ENCODE measurements at places on chromosomes 1 and 21.

- H3K27ac ChIP-seq: no peak overlapping the region
- H3K4me3 ChIP-seq: no peak overlapping the region
- no peak for DNase-seq
- peaks cover 22% of the 10 kb centered on the region for H3K4me1 ChIP-seq
- no peaks in the 10 kb centered on the region for H3K36me3 ChIP-seq
Measured at GRCh38 chr1:59972216-59972927, 45.8 kb upstream of the CYP2J2 start.

DNA sequence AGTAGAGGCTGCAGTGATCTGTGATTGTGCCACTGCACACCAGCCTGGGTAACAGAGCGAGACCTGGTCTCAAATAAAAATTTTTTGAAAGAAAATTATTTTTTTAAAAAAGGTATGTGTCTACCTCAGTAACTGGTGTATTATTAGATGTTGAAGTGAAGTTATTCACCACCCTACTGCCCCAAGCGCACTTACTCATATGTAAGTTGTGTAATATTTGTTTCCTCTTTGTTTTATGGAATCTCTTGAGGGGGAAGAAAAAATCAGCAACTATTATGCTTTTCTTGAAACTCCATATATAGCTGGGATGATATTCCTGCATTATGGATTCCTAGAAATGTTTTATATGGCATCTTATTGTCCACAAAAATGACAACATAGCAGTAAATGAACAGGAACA lies 21.3 kb downstream of the RBM15 start:
- no peak for DNase-seq
- H3K36me3 ChIP-seq: peaks cover 15% of the 10 kb centered on the region
- H3K4me3 ChIP-seq: no peak overlapping the region

GRCh38 chr1:159771127-159771895 lies 9.5 kb upstream of the DUSP23 start:
- no peak overlapping the region for H3K4me3 ChIP-seq
- H3K4me1 ChIP-seq: no peaks in the 10 kb centered on the region
- DNase-seq: no peak
- no peaks in the 10 kb centered on the region for H3K27me3 ChIP-seq
- H3K27ac ChIP-seq: no peak overlapping the region

DNA sequence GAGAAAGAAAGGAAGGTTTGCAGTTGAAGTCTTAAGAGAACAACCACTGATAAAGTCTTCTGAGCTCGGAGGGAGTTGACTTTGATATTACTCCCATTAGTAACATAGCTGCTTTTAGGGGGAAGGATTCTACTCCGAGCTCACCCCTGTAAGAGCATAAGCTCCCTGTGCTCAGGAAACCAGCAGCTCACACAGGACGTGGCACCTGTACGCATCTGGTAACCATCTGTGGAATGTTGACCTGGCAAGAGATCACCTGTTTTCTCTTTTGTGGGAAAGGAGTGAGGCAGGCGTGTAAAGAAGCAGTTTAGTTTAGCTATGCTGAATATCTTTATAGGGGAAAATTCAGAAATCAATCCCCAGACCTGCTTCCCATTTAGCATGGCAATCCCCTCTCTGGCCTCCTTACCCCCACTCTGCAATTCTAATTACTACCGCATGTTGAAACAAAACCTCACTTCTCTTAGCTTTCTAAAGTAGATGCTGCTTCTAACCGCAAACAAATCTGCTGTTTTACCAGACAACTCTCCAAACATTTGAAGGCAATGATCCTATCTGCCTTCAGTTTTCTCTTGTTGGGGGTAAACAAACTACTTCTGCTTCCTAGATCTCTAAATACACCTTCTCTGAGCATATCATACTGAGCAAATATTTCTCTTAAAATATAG lies 121.8 kb upstream of the KCNK1 start:
- no peak overlapping the region for H3K4me3 ChIP-seq
- H3K27ac ChIP-seq: no peak overlapping the region
- H3K27me3 ChIP-seq: no peaks in the 10 kb centered on the region
- no peaks in the 10 kb centered on the region for H3K4me1 ChIP-seq

DNA sequence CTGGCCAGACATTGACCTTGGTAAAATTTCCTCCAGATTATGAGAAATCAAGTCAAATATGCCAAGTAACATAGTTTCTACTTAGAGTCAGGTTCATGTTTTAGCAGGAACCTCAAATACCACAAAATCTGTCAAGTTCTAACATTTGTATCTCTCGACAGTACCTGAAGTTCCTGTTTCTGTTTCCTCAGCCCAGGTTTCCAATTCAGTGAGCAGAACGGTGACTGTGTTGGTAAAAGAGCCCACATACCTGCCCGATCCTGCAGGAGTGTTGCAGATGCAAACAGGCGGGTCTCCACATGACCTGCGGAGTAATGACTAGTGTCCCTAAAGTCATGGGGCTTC lies 57.9 kb upstream of the LGALS8 start:
- peaks cover 3% of the 10 kb centered on the region for H3K4me1 ChIP-seq
- no peaks in the 10 kb centered on the region for H3K27me3 ChIP-seq
- H3K27ac ChIP-seq: no peak overlapping the region
- no peak for DNase-seq
- no peaks in the 10 kb centered on the region for H3K36me3 ChIP-seq
- no peak overlapping the region for H3K4me3 ChIP-seq

DNA sequence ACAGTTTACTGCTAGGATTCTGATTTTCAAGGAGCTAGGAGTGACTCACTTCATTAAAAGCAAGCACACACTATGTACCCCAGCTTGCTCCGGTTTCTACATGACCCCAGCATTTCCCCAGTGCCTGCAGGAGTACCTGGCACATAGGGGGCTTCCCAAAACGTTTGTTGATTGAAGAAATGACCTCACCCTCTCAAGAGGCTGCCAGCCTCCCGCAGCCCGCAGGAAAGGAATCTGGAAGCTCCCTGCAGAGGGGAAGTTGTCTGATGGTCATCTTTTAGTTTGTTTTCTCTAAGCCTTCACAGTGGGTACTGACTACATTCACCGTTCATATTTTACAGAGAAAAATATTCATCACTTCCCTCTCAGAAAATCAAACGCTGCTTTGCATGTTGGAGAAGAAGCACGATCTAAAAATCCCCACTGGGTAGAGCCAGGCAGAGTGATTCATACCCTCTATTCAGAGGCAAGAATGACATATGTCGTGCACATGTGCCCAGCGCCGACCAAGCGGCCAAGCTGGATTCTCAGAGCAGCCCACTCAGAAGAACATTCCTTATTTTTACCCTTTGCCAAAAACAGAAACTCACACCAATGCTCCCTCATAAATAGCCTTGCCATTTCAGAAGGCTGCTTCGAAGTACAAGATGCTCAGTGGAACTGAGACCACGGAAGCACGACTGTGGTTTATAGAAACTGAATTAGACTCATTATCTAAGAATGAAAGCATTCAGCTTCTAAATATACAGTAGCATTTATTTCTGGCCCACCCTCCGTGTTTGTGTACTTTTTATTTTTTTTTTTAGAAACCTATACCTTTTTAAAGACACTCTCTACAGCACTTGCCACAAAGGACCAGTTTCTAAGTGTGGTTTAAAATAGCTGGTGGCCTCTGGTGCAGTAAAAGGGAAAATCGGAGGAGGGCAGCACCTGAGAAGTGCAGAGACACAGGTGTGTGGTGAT lies 143.2 kb downstream of the MIS18A start:
- H3K27me3 ChIP-seq: no peaks in the 10 kb centered on the region
- H3K4me1 ChIP-seq: no peaks in the 10 kb centered on the region
- no peaks in the 10 kb centered on the region for H3K36me3 ChIP-seq
- H3K27ac ChIP-seq: no peak overlapping the region

- no peaks in the 10 kb centered on the region for H3K4me1 ChIP-seq
- no peak overlapping the region for H3K27ac ChIP-seq
- DNase-seq: no peak
- no peaks in the 10 kb centered on the region for H3K27me3 ChIP-seq
- no peak overlapping the region for H3K4me3 ChIP-seq
Measured at GRCh38 chr1:241888232-241888631, 40.2 kb downstream of the EXO1 start.

GRCh38 chr1:64163970-64164369 lies 39.5 kb upstream of the UBE2U start:
- no peaks in the 10 kb centered on the region for H3K27me3 ChIP-seq
- DNase-seq: no peak
- H3K4me1 ChIP-seq: peaks cover 4% of the 10 kb centered on the region
- H3K27ac ChIP-seq: no peak overlapping the region
- H3K36me3 ChIP-seq: no peaks in the 10 kb centered on the region

DNA sequence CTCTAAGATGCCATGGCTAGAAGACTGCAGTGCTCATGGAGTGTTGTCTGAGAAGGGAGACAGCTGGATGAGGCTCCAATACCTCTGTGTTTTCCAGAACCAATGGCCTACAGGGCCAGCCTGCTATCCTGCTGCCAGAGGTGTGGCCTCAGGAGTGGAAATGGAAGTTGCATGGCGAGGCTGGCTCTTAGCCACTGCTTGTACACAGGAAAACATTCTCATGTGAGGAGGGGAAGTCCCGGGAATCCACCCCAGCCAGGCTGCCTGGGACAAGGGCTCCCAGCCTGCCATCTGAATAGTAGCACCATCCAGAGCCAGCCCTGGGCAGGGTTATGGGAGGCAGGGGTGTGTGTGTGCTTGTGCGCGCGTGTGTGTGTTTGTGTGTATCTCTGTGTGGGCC lies 56.5 kb downstream of the SDC3 start:
- no peak overlapping the region for H3K4me3 ChIP-seq
- no peaks in the 10 kb centered on the region for H3K36me3 ChIP-seq
- no peaks in the 10 kb centered on the region for H3K4me1 ChIP-seq
- H3K27ac ChIP-seq: no peak overlapping the region
- no peaks in the 10 kb centered on the region for H3K27me3 ChIP-seq

GRCh38 chr1:15414445-15414983 lies 4.8 kb downstream of the EFHD2 start:
- H3K27me3 ChIP-seq: no peaks in the 10 kb centered on the region
- no peak overlapping the region for H3K27ac ChIP-seq
- no peak overlapping the region for H3K4me3 ChIP-seq
- H3K4me1 ChIP-seq: peaks cover 31% of the 10 kb centered on the region

- DNase-seq: no peak
- no peaks in the 10 kb centered on the region for H3K4me1 ChIP-seq
- H3K27me3 ChIP-seq: no peaks in the 10 kb centered on the region
- no peaks in the 10 kb centered on the region for H3K36me3 ChIP-seq
- H3K4me3 ChIP-seq: no peak overlapping the region
Measured at GRCh38 chr1:223479261-223479660, 86.0 kb downstream of the CCDC185 start.

- H3K36me3 ChIP-seq: peaks cover 17% of the 10 kb centered on the region
- no peaks in the 10 kb centered on the region for H3K4me1 ChIP-seq
- DNase-seq: no peak
Measured at GRCh38 chr1:224312025-224312424, 17.9 kb downstream of the NVL start.

DNA sequence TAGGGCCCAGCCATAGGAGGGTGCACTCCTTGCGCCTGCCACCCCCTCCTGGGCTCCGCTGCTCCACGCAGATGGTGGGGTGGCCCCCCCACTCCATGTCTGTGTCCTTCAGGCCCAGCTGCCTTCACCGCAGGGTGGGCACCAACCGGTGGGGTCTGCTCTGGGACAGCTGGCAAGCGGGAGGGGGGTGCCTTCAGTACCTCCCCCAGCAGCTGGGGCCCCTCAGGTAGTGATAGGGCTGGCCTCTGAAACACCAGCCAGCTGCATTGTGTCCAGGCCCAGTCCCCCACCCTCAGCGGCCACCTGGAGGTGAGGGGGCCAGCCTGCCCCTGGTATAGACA lies 360 bp downstream of the GJC2 start:
- no peaks in the 10 kb centered on the region for H3K27me3 ChIP-seq
- peaks cover 16% of the 10 kb centered on the region for H3K4me1 ChIP-seq
- H3K36me3 ChIP-seq: peaks cover 61% of the 10 kb centered on the region
- DNase-seq: no peak

DNA sequence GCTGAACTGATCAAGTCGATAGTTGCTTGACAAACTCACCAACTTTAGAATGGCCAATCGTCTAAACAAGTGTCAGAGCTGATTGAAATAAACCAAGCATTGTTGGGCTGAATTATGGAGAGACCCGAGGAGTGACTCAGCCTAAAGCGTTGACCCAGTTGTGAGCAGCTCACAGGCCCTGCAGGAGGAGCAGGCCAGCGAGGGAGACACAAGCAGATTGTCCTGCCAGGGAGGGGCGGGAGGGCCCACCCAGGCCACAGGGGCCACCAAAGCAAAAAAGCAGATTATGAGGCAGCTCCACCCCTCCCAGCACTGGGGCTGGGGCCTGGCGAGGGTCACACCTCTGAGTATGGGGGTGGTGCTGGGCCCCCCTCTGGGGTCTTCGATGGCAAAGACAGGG lies 10.1 kb upstream of the MATN1 start:
- no peak overlapping the region for H3K27ac ChIP-seq
- no peaks in the 10 kb centered on the region for H3K4me1 ChIP-seq
- no peak overlapping the region for H3K4me3 ChIP-seq
- peaks cover 59% of the 10 kb centered on the region for H3K36me3 ChIP-seq

- no peaks in the 10 kb centered on the region for H3K36me3 ChIP-seq
- H3K4me3 ChIP-seq: no peak overlapping the region
- peaks cover 3% of the 10 kb centered on the region for H3K4me1 ChIP-seq
- H3K27me3 ChIP-seq: no peaks in the 10 kb centered on the region
Measured at GRCh38 chr21:36535618-36536241, 55.8 kb upstream of the CLDN14 start.

GRCh38 chr1:7338439-7338838 lies 432.7 kb upstream of the VAMP3 start:
- no peak for DNase-seq
- H3K27me3 ChIP-seq: no peaks in the 10 kb centered on the region
- H3K36me3 ChIP-seq: no peaks in the 10 kb centered on the region
